ENCODE measurements at places on chromosomes 6 and 20.
A peak's percentile ranks its signal among the peaks of the same experiment; 100 is the strongest.

DNA sequence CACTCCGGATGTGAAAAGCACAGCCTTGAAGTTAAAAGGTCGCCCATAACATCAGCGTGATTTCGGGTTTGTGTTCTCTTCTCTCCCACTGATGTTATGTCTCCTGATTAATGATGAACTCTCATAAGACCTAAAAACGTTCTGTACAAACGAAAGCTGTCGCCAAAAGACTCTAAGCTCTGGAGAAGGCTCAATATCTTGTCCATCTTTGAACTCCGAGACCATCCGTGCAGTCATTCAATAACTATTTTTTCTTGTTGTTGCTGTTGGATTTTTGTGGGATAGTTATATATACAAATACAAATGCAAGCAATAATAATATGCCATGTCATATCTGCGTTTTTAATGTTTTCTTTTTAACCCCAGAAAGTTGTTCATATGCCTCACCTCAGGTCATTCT is 291.8 kb upstream of the MARCKS start:
- no peak for DNase-seq

DNA sequence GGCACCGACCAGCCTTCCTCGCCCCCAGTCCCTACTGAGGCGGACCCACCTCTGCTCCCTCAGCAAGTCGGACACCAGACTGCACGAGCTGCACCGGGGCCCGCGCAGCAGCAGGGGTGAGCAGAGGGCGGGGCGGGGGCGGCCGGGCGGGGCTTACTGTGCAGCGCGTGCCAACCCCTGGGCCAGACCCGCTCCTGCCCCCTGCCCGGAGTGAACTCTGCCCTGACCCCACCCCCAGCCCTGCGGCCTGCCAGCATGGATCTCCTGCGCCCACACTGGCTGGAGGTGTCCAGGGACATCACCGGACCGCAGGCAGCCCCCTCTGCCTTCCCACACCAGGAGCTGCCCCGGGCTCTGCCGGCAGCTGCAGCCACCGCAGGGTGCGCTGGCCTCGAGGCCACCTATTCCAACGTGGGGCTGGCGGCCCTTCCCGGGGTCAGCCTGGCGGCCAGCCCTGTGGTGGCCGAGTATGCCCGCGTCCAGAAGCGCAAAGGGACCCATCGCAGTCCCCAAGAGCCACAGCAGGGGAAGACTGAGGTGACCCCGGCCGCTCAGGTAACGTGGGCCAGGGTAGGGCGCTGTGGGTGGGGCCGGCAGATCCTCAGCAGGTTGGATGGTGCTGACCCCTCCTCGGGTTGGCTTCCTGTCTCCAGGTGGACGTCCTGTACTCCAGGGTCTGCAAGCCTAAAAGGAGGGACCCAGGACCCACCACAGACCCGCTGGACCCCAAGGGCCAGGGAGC is 1.5 kb upstream of the SLC2A4RG start:
- no peak for DNase-seq

DNA sequence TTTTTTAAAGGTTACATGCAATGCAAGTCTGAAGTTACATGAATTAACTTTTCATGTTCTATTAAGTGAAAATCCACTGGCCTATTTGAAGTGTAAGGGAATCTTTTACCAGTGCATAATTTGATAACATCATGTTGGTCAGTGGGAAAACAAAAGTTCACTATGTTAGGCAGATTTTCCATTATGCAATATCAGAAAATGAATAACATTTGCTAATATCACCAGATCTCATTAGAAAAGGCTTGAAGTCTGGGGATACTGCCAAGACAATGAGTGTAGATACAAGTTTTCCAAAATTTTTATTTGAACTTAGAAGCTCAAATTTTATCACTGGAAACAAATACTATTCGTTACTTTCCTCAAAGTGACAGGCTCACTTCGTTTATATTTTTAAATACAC is 296.4 kb upstream of the CDH4 start:
- no peak for DNase-seq

GRCh38 chr6:139313229-139313628 is 21.4 kb upstream of the TXLNB start:
- no peak for DNase-seq

DNA sequence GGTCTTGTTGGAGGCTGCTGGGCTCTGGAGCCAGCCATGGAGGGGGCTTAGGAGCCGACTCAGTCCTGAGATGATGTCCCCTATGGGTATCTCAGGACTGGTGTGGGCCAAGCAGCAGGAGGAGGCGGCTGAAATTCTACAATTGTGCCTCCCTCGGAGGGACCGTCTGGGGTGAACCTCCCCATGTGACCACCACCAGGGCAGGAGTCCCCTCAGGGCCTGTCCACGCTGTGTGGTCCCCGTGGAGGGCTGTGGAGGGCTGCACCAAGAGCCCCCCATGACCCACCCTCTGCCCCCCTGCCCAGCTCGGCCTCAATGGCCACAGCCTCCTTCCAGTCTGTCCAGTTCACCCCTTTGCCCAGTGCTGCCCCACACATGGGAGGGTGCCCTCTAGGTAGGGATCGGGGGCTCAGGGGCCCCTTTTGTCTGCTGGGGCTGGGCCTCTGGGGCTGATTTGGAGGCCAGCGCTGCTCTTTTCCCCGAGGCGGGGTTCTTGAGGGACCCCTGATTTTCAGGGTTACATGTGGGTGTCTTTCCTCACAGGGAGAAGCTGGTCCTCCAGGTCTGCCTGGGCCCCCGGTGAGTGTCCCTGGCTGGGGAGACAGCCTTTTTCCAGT is 1.2 kb downstream of the COL9A3 start:
- no peak for DNase-seq

- DNase-seq = no peak
Observed at GRCh38 chr20:62587757-62588402, 54.4 kb upstream of the SLCO4A1 start.

GRCh38 chr6:32153564-32154513 is at the start of gene PPT2:
Gene PPT2 (plus strand): TSS chr6:32154141. CDS start chr6:32154595, 454 bp downstream.
- DNase-seq = peak; percentile 61

- peak; percentile 18 for DNase-seq
Observed at GRCh38 chr20:35511814-35512420, 17.5 kb downstream of the C20orf173 start.

DNA sequence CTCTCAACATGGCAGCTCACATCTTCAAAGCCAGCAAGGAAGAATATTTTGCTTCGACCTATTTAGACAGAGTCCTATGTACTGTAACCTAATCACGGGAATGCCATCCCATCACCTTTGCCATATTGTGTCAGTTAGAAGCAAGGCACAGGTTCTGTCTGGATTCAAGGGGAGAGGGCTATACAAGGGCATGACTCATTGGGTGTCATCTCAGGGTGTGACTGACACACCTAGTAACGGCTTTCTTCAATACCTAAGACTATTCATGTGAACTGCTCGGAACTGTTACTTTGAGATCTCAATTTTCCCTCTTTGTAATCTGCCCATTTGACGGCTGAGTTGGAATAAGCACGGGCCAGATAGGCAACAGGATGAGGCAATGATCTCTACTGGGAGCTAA is 135.6 kb upstream of the HDGFL1 start:
- DNase-seq = no peak

- no peak for DNase-seq
Observed at GRCh38 chr6:170088582-170088955, 202.3 kb downstream of the DLL1 start.

DNA sequence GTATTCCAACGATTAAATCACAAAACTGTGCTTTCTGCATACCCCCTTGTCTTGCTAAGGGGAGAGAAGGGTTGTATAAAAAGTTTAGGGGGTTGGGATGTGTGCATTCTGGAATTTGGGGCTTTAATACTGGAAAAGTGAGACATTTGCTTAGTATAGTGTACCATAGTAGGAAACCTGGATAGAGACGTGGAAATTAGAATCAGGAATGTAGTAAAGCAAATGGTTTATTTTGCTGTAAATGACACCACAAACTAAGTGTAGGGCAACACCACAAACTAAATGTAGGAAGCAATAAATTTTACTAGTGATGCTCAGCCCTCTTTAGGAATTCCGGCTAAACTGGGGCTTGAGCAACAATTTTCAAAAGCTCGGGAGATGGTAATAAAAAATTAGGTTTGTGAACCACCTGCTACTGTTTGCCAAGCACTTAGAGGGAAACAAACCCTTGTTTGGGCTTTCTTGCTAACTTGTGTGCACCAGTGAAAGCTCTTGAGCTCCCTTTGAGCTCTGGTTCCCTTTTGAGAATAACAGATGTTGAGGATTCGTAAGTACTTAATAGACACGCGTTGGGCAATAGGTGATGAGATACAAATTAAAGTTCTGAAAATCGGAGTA is 13.8 kb downstream of the BRD2 start:
- peak; percentile 82 for DNase-seq

GRCh38 chr6:154093231-154094044 is 54.4 kb downstream of the OPRM1 start:
- DNase-seq = no peak

- DNase-seq = peak; percentile 20
Observed at GRCh38 chr20:25281541-25281991, 33.7 kb downstream of the PYGB start.

DNA sequence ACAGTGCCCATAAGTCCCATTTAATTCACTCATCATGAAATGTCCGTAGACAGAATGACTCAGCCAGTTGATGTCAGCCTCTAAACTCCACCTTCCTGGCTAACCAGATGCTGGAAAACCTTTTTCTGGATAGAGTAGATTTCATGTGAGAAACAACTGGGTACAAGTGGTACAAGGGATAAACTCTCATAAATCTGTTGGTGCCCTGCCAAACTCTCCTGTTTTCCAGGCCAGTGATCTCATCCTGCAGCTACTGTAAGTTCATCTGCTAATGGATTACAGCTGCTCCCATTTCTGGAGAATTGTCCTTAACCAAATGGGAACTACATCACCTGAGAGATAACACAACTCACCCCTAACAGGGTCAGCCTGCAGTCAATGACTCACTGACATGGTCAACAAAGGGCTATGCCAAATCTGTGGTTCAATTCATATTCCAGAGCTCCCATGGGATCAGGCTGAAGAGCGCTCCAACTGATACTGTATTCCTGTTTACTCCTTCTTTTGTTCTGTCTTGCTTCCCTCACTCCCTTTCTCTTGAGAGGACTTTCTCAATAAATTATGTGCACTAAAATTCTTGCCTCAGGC is 210.1 kb upstream of the HDDC2 start:
- DNase-seq = peak; percentile 98

DNA sequence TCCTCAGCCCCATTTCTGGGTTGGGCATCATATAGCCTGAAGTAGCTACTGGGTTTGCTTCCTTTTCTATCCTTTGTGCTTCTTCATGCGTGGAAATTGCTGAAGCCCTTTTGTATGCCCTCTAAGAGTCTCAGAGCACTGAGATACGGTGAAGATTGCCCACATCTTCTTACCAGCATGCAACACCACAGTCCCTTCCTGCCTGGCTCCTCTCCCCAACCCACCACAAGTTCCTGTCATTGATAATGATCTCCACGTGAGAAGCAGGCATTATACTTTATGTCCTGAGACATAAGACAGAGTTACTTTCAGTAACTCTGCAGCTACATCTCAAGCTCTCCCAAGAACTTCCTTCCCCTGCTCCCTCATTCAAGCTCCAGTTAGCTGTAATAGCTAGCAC is 15.8 kb upstream of the PLCB4 start:
- DNase-seq = no peak

GRCh38 chr6:133286765-133287164 is 45.6 kb downstream of the EYA4 start:
- no peak for DNase-seq

- no peak for DNase-seq
Observed at GRCh38 chr6:82691997-82692396, 328.4 kb downstream of the TPBG start.

DNA sequence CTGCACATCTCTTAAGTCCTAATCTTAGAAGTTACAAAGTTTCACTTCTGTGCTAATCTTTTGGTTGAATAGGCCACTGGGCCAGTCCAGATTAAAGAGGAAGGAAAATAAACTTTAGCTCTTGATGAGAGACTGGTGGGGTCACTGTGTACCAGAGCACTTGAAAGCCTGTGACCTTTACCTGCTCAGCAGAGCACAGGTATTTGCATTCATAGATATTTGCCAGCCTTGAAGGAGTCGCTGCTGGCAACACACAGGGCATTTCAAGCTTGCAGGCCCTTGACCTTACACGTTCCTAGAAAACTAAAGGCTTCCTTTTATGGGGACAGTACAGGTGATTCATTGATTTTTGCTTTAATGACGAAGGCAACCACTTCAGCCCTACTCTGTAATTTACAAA is 108.4 kb upstream of the SLC22A23 start:
- no peak for DNase-seq

- no peak for DNase-seq
Observed at GRCh38 chr6:108434222-108434621, 126.5 kb upstream of the FOXO3 start.

- DNase-seq = no peak
Observed at GRCh38 chr6:39102071-39102820, 12.7 kb downstream of the SAYSD1 start.

DNA sequence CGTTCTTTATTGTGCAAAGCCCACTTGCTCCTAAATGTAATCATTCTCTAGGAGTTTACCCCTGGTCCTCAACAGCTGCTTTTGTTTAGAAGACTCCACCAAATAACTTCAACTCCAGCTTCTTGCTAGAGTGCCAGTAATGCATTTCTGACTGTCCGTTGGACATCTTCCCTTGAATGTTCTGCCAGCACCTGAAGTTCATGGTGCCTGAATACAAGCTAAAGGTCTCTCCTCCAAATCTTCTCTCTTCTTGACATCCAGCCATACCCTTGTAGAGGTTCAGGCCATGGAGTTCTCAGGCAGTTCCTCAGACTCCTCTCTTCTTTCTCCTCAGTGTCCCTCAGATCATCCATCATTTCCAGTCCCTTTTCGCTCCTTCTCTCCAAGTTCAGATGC is 21.7 kb downstream of the PHACTR2 start:
- no peak for DNase-seq

DNA sequence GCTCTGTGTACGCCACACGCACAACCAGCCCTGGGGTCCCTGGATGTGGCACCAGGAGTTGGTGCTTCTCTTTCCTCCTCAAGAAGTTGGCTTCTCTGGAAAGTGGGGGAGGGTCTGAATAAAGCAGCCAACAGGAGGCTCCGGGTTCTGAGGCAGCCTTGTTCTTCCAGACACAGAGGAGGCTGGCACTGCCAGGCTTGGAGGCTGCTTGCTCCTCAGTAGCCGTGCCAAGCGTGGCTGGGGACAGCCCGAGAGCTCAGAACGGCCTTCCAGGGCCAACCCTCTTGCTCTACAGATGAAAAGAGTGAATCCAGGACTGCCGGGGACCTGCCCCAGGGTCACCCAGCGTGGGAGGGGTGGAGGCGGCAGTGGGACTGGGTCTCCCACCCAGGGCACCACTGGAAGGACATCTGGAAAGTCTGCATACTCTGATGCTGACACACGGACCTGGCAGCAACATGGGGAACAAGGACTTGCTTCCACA is 70.4 kb downstream of the SLC22A23 start:
- no peak for DNase-seq

DNA sequence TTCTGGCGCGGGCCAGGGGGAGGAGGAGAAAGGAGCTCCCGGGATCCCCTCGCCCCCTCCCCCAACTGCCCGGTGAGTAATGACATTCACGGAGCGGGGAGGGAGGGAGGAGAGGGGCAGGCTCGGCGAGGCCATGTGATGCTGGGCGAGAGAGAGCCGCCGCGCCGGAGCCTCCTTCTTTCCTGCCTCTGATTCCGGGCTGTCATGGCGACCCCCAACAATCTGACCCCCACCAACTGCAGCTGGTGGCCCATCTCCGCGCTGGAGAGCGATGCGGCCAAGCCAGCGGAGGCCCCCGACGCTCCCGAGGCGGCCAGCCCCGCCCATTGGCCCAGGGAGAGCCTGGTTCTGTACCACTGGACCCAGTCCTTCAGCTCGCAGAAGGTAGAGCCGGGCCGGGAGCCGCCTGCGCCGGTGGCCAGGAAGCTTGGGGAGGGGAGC is at the start of gene GDAP1L1:
TSS of gene GDAP1L1 (plus strand) at position 178 of the 441 bp plus-strand sequence. CDS start at position 205, 27 bp downstream.
- no peak for DNase-seq

- DNase-seq = no peak
Observed at GRCh38 chr20:3413393-3413889, 6.0 kb upstream of the DNAAF9 start.

GRCh38 chr20:3383878-3384495 is 23.5 kb downstream of the DNAAF9 start:
- DNase-seq = no peak
